ENCODE measurements at places on chromosomes 5 and 9. TPM values are rescaled to one million over a fixed set of nuclear protein-coding genes. Genes with fewer than 3 reads are reported as not detected.

DNA sequence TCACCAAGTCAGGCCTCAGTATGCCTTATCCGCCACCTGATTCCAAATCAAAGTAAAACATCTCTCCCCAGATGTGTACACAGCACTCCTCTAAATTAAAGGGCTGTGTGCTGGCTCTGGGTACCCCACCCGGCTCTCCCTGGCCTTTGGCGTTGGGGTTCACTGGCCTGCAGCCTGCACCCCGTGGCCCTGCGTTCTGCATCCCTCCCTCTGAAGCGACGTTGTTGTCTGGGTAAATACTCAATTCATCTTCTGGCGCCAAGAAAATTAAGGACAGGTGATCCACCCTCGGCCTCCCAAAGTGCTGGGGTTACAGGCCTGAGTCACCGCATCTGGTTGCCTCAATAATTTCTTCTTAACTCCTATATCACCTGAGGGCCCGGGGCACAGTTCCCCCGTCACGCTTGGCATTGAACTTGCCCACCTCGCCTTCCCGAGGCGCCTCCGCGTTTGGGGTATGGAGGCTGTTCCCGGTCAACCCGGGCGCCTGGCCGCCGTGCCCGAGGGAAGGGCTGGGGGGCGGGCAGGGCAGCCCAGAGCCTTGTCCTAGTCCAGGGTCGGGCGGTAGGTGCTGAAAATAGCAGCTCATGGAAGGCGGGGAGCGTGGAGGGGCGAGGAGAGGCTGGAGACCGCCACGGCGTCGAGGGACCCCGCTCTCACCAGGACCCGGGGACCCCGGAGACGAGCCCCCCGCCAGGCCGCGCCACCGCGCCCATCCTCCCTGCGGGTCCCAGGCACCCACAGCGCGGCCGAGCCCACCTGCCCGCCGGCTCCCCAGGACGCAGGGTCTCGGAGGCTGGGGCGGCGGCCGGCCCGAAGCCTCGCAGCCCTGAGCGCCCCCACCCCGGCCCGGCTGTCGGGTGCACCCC lies 531 bp downstream of the ABO start:
- DNase-seq = no peak

- DNase-seq = no peak
Measured at GRCh38 chr9:38431116-38431515, 6.9 kb upstream of the IGFBPL1 start.

GRCh38 chr5:72188166-72188565 lies 80.9 kb downstream of the MAP1B start:
- no peak for DNase-seq

DNA sequence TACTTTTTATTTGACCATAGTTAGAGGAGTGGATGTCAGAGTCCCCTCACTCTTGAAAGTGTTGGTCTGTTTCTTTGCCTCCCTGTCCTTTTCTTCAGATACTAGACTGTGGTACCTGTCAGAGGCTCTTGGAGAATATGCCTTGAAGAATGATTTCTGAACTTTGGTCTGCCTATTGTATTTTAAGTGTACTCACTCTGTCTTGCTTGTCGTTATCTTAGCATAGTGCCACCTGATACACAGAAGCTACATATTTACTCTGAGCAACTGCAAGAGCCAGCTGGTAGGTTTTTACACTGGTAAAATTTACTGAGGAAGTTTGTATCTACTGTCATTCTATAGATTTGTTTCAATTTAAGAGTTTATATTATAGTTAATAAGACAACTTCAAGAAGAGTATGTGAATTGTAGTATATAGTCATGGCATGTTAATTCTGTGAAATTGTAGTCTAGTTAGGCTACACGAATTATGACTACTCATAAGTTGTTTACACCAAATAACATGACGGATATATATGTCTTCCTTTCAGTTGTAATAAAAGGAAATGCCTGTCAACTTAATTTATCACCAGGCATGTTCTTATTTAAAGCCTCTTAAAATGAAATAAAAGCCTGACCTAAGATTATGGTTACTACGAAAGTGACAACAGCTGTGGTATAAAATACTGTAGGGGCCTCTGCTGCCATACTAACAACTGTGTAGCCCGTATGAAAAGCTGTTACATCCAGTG lies 201.7 kb downstream of the KDM4C start:
- DNase-seq = no peak

Gene MAMDC2
- total RNA-seq = 2.2 TPM

Data from HT-29 (cell line).